ENCODE measurements at places on chromosomes 11 and 22.
A peak's percentile ranks its signal among the peaks of the same experiment; 100 is the strongest.

- peak; percentile 63 for DNase-seq
Measured at GRCh38 chr22:38305471-38306448, 11.5 kb downstream of the CSNK1E start.

DNA sequence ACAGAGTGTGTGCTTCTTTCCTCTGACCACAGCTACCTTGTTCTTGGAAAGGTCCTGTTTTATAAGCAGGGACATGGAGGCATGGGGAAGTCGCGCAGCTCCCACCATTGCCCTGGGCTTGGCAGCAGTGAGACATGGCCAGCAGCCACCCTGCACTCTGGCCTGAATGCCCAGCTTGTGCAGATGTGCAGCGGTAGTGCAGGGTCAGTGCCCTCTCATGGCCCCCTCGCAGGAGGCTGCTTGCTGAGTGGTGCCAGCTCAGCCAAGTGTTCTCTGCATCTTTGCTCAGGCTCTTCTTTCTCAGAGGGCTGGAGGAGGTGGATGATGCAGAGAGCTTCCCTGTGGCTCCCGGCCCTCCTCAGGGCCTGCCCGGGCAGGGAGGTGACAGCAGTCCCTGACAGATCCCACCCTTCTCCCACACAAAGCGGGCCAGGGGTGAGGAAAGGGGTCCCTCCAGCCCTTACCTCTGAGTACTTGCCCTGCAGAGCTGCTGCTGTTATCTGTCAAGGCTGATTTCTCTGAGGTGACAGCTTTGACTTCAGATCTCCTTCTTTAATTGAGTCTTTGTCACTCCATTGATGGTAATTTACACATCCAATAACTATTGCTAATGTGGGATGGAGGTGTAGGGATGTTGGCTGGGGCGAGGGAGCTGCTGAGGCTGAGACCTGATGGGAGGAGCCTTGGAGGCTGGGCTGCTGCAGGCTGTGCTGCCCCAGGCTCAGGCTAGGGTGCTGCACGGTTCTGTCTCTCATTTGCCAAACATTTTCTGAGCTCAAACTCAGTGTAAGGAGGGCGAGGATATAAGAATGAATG is 47.4 kb upstream of the B3GAT1 start:
- no peak for DNase-seq

GRCh38 chr22:39617342-39617741 is 46.8 kb downstream of the CACNA1I start:
- no peak for DNase-seq

DNA sequence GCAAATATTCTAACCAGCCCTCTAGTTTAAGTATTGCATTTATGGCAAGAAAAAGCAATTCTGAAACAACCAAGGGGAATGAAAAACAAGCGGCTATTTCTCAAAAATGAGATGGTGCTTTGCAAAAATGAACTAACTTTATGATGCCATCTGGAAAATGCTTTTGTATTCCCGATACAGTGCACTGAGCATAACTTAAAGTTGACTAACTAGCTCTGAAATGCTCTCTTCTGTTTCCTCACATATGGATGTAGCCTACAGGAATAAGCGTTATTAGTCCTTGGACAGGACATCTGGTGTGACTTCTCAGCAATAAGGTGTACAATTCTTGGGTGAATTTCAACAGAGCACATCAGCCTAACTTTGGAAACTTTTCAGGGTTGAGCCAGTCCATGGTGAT is 228.2 kb upstream of the DDI1 start:
- DNase-seq = peak; percentile 22

- no peak for DNase-seq
Measured at GRCh38 chr11:121429556-121429955, 22.6 kb upstream of the SORL1 start.

DNA sequence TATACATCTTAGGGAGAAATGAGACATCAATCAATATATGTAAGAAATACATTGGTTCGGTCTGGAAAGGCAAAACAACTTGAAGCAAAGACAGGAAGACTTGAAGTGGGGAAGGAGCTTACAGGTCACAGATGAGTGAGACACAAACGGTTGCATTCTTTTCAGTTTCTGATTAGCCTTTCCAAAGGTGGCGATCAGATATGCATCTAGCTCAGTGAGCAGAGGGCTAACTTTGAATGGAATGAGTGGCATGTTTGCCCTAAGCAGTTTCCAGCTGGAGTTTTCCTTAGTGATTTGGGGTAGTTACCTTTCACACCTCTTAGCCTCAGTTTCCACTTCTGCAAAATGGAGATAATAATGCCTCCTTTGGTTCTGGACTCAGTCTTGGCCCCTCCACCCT is 15.8 kb downstream of the LHFPL7 start:
- DNase-seq = no peak

DNA sequence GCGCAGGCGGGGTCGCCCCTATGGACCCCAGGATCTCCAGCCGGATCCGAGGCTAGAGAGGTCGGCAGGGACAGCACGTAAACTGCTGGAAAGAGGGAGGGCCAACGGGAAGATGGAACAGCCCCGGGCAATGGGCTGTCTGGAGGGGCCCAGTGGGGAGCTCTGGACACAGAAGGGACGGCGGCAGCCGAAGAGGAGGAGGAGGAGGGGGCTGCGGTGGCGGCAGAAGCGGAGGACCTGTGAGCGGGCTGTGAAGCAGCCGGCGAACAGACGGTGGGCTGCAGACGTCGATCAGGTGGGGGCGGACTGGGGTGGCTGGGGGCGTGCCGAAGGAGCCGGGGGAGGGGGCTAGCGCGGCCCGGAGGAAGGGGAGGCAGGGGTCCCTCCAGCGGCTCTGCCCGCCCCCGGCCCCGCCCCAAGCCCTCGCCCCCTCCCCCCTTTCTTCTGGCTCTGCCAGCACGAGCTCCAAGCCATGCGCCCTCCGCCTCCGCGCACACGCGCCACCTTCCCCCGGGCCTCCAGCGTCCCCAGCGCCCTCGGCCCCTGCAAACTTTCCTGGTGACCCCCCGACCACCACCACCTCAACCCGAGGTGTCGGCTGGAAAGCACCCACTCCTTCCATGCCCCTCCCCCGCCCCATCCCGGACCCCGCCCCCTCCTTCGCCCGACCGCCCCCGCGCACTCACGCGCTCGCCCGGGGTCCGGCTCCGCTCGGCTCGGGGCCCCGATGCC is 432 bp downstream of the TNKS1BP1 start:
- peak; percentile 52 for DNase-seq

DNA sequence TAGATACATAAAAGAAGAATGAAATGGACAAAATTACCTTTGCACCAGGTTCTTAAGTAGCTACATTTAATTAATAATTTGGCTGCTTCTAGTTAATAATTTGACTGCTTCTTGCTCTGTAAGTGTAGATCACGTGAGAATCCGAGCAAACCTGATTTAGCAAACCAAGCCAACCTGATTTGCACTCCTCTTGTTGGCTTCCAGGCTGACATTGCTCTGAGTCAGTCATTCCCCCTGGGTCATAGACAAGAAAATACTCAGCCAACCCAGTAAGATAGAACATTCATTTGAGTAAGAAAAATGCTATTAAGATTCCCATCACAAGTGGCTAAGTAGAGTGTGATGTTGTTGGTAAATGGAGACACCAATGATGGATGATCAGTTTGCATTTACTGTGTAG is 304.1 kb downstream of the C11orf87 start:
- no peak for DNase-seq

- no peak for DNase-seq
Measured at GRCh38 chr22:19509923-19510322, 14.3 kb downstream of the CLDN5 start.

GRCh38 chr22:49062155-49062801 is 765.4 kb downstream of the BRD1 start:
- DNase-seq = no peak

- no peak for DNase-seq
Measured at GRCh38 chr11:121321614-121322243, 29.2 kb downstream of the SC5D start.

- DNase-seq = no peak
Measured at GRCh38 chr22:25100948-25101347, 98.7 kb upstream of the CRYBB3 start.

GRCh38 chr22:37410174-37411055 is 16.9 kb downstream of the ELFN2 start:
- DNase-seq = no peak

- no peak for DNase-seq
Measured at GRCh38 chr11:95291946-95292345, 60.9 kb upstream of the SESN3 start.

DNA sequence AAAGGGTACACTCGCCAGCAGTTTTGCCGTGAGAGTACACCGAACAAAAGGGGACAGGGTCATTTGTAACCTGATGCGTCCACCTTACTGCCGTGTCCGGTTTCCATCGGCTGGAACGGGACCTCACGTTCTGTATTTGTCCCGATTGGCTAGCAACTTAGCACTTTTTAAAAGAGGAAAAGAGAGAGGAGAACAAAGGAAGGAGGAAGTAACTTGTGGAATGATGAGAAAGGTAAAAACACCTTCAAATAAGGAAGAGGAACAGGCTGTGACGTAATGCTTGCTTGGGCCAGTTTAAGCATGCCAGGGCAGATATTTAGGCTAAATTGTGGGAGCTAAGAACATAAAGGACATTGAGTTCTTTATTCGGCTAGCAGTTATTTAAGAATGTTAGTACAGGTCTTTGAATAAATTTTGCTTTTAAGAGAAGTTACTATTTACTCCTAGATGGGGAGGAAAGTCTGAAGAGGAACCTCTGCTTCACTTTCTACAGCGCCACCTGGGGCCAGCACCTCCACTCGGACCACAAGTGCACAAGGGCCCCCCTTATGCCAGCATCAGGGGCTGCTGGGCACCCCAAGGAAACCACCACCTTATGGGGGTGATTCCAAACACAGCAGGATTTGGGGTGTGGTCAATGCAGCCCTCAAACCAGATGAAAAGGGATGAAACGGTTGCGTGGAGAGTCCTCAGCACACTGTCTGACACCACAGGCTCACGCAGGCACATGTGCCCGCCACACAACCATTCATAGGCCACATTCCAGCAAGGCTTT is 5.8 kb downstream of the ARSA start:
- no peak for DNase-seq

DNA sequence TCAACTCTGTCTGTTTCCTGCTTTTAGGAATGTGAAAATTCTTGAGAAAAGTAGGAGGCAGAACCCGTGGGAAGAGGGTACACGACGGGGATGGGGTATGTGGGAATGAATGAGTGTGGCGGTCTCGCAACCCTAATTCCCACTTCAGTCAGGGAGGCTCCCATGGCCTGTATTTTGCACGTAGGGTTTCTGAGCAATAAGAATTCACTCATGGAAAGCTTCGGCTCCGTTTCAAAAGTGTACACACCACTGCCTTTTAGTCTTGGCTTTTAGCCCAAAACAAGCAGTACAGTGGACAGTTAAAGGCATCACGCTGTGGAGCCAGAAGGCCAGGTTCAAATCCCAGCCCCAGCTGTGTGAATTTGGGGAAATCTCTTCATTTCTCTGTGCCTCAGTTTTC is 116.7 kb downstream of the MN1 start:
- DNase-seq = no peak

- DNase-seq = no peak
Measured at GRCh38 chr22:48955351-48956311, 872.0 kb downstream of the BRD1 start.

GRCh38 chr11:131840545-131840944 is 470.1 kb downstream of the NTM start:
- no peak for DNase-seq

DNA sequence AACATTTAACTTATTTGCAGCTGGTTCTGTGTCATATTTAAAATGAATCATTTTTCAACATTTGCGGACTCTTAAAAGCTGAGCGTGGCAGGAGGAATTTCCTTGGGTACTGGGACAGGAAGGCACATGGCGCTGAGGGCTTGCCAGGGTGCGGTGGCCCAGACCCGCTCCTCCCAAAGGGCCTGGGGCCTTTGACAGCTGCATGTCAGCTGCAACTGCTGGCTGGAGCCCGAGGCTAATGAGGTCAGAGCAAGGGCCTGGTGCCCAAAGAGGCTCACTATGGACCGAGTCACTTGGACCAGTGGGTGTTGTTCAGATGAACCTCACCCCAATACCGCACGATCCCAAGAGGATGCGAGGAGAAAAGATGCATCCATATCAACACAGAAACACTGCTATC is 326.9 kb downstream of the CTTN start:
- DNase-seq = no peak

DNA sequence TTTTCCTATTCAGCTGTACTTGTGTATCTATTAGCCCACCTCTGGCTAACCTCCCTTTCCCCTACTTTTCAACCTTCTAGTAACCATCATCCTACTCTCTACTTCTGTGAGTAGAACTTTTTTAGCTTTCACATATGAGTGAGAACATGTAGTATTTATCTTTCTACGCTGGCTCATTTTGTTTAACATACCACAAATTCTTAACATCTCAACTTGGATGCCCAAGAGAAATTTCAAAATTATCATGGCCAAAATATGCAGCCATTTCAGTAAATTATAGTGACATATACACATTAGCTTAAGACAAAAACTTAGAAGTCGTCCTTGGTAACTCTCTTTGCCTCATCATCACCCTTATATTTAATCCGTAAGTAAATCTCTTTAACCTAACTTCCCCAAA is 34.7 kb downstream of the LUZP2 start:
- DNase-seq = peak; percentile 36

- DNase-seq = no peak
Measured at GRCh38 chr11:128926000-128926399, 16.7 kb downstream of the TP53AIP1 start.

DNA sequence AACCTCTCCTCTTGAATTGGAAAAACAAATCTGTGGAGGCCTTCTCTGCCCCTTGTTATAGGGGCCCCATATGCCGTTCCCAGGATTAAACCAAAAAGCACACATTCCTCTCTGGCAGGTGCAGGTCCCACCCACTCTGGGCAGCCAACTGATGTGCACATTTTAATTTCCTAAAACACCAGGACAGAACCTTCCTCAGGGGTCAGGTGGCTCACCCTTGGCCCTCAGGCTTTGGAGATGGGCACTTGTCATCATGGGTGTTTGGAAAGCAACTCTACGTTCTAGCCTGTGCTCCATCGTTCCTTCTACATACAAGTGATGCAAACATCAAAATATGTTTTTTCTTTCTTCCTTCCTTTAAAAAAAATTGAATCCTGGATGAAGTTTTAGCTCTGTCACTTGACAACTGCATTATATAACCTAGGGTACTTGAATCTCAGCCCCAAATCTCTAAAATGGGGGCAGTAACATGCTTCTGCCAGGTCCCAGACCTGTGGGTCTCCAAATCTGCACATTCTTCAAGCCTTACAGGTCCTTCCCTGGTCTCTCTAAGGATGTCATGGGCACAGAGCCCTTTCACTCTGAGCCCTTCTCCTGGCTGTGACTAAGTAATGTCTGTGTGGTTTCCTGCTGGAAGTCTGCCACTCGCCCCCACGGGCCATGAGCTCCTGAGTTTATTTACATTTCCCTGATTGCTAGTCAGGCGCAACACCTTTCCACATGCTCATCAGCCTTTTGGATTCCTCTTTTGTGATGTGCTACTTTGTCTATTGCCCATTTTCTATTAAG is 43.8 kb downstream of the KCNQ1OT1 start:
- peak; percentile 52 for DNase-seq

DNA sequence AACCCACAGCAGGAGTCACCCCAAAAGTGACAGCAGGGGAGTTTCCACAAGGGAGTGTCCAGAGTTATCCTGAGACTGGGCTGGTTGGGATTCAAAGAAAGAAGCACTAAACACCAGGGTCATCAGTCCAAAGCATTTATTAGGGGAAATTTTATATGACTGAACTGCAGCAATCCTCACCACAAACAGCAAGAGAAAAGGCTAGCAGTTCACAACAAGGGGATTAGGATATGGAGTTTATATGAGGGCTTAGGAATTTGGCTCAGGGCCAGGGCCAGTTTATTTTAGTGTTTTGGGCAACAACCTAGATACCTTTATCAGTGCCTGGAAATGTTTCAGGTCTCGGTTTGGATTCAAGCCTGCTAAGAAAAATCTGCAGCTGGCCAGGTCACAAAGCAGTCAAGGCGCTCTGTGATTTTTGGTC is 4.6 kb upstream of the TMEM126A start:
- DNase-seq = peak; percentile 11

GRCh38 chr11:94550513-94550912 is 6.8 kb downstream of the FUT4 start:
- no peak for DNase-seq
